CD4-positive, alpha-beta T cell (primary cell): ENCODE measurements at places on chromosomes 12 and 14.
A peak's percentile ranks its signal among the peaks of the same experiment; 100 is the strongest.

- DNase-seq: no peak
These were observed 18.5 kb upstream of the MLXIP start for GRCh38 chr12:122060081-122060501.

DNA sequence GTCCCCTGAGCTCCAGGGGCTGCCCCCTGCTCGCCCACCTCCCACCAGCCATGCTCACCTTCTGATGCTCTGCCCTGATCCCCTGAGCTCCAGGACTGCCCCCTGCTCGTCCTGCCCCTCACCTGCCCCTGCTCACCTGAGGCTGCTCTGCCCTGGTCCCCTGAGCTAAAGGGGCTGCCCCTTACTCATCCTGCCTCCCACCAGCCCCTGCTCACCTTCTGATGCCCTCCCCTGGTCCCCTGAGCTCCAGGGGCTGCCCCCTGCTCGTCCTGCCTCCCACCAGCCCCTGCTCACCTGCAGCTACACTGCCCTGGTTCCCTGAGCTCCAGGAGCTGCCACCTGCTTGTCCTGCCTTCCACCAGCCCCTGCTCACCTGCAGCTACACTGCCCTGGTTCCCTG lies 247.2 kb downstream of the TMEM121 start:
- DNase-seq: no peak

- no peak for DNase-seq
These were observed 148.5 kb downstream of the PLCZ1 start for GRCh38 chr12:18589316-18589715.

DNA sequence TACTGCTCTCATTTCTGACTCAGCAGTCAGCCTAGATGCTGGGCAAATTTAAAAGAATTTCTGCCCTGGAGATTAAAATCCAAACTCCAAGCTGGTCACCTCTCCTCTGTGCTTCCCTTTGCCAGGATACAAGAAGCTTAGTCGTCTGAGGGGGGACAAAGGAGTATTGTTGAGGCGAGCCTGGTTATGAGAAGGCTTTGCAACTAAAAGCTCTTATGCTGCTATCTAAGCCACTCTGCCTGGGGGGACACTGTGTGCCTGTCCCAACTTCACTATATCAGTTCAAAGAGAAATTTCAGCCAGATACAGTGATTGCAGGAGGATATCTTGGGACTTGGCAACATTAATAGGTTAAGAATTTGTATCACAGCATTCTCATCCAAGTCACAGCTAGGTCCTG lies 10.8 kb upstream of the PLEKHH1 start:
- no peak for DNase-seq

DNA sequence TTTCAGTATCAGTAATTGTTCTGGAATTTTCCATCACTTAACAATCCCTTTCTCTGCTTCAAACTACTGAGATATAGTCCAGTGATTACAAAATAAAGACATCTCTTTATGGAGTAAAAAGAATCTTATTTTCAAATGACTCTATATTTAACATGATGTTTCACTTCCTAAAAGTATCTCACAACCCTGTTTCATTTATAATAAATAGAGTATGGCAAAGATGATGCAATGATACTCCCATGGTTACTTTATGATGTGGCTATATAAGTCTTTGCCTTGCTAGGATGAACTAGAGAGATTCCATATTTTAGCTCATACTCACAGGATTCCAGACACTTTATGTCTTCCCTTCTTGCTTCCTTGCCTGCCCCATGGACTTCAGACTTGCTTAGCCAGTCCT lies 953.5 kb upstream of the MDGA2 start:
- DNase-seq: no peak

GRCh38 chr12:43836475-43836989 lies 651 bp downstream of the TMEM117 start:
- peak; percentile 17 for DNase-seq

GRCh38 chr12:109951136-109951535 lies 45.0 kb downstream of the GIT2 start:
- DNase-seq: no peak

DNA sequence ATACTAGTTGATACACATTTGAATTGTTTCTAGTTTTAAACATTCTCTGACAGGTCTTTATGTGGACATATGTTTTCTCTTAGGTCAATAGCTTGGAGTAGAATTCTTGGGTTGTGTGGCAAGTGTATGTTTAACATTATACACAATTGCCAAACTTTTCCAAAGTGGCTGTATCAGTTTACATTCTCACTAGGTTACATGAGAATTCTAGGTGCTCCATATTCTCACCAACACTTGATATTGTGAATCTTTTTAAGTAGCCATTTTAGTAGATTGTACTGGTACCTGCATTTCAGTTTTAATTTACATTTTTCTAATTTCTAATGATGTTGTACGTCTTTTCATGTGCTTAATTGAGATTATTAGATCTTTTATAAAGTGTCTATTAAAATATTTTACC lies 28.6 kb downstream of the CCDC91 start:
- DNase-seq: no peak

- no peak for DNase-seq
These were observed 23.6 kb upstream of the RPLP0 start for GRCh38 chr12:120224304-120225199.

DNA sequence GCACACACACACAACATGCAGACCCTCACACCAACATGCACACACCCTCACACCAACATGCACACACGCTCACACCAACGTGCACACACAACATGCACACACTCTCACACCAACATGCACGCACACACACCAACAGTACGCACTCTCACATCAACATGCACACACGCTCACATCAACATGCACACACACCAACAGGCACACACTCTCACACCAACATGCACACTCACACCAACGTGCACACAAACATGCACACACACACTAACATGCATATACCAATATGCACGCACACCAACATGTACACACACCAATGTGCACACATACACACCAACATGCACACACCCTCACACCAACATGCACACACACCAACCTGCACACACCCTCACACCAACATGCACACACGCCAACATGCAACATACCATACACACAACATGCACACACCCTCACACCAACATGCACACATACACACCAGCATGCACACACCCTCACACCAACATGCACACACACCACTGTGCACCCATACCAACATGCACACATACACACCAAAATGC lies 175.8 kb downstream of the KSR2 start:
- DNase-seq: no peak

GRCh38 chr12:40684986-40685385 lies 7.3 kb upstream of the CNTN1 start:
- DNase-seq: no peak

DNA sequence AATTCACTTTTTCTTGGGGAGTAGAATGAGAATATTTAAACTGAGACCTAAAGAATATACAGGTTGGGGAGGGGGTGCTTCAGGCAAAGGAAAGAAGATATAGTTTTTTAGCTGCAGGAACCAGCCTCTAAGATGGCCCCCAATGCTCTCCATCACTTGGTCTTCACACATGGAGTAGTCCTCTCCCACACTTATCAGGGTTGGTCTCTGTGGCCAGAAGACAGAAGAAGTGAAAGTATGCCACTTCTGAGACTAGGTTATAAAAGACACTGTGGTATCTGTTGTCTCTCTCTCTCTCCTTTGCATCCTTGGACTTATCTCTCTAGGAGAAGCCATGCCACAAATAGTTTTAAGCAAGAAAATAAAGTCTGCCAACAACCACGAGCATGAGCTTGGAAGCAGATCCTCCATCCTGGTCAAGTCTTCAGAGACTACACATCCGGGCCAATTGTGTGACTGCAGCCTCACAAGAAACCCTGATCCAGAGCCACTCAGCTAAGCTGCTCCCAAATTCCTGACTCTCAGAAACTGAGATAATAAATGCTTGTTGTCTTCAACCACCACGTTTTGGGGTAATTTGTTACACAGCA lies 18.0 kb downstream of the PUS7L start:
- no peak for DNase-seq

DNA sequence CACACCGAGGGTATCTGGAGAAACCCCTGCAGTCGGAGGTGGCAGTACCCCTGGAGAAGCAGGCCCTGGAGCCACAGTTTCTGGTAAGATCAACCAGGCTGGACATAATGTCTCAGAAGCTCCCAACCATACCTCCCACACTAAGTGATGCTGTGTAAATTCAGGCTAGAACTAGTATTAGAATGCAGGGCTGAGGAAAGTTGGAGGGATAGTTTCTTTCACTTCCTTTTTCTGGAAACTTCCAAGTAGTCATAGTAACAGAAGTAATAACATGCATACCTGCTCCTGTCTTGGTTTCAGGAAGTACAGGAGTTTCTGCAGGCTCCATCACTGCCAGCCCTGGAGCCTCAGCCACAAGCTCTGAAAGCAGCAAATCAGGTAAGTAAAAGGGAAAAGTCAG lies 228.1 kb upstream of the CNTN1 start:
- DNase-seq: no peak

DNA sequence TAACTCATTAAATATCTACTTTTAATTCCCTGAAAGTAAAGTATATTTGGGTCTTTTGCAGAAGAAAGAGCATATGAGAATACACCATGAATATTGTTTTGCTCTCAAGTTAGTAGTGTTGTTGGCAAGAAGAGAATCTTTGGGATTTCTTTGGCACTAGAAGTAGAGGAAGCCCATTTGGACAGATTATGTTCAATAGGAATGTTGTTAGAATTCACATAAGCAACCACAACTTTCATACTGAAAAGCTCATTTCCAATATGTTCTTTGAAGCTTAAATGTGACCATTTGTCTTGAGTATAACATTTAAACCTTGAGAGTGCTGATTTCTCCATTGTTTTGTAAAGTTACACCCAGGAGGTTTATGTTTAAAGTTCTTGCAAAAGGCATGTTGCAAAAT lies 37.6 kb downstream of the PLEKHG7 start:
- DNase-seq: no peak

DNA sequence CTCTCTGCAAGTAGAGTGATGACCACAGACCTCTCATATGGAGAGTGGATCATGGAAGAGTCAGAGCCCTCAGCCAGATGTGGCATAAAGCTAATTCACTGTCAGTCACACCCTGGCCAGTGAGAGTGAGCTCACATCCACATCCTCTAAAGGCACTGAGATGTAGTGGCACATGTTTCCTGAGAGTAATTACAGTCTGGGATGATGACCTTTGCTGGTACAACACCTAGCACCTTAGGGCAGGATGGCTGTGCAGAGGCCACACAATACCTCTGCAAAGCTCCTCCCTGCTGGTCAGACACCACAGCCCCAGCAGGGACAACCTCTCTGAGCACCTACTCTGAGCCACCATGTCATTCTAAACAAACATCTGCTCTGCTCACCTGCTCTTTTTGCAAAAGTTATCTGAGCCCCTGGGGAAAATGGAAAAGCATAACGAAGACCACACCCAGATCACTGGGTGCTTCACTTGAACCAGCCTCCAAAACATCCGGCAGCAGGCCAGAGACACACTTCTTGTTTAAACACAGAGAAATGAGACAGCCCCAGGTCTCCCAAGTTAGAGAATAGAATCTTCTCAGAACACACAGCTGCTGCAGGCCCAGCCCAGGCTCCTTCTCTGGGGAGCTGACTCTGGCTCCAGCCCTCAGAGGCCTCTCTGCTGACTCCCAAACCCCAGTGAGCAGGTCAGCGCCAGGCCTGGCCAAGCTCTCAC lies 30.3 kb downstream of the PITPNM2 start:
- peak; percentile 21 for DNase-seq

- no peak for DNase-seq
These were observed 2.0 kb downstream of the ESR2 start for GRCh38 chr14:64292197-64292596.

DNA sequence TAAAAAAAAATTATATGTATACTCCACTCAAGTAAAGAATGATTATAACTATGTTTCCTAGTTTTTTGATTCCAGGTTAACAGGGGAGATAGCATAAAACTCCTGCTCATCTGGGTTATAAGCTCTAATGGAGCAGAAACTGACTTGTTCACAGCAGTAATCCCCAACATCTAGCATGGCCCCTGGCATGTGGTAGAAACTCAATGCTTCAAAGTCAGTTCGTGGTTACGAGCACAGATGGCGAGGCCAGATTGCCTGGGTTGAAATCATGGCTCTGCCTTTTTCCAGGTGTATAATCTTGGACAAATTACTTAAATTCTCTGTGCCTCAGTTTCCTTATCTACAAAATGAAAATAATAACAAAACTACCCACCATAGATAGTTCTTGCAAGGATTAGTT lies 183.8 kb downstream of the TTC7B start:
- no peak for DNase-seq
